Hematopoietic multipotent progenitor cell treated with erythropoietin and hydrocortisone succinate and interleukin-3 and kit ligand, for 6 days (in vitro differentiated cells): ENCODE measurements at places on chromosomes 2 and 18.

DNA sequence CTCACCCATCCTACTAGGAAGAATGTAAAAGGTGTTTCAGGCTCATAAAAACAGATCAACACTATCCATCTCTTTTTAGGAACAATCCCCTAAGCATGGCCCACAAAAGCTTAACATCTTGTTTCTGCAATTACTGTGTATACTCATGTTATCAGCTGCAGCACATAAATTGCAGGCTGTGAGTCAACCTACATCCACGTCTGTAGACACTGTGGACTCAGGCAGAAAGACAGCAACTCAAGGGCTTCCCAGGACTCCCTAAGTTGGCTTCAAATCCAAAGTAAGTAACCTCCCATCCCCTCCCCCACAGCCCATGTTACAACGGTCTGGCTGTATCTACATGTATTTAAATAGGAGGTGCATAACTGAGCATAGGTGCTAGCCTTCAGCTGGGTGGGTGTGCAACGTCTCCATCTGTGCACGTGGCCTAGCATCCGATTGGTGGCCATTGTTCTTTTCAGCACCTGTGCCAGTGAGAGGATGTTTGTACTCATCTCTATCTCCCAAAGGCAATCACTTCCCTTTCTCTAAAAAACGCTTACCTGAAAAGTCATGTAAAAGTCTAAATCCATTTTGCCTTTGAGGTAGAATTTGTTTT lies 30.1 kb downstream of the UXS1 start:
- DNase-seq: no peak

- no peak for DNase-seq
Observed at GRCh38 chr2:3606370-3607201, 11.7 kb downstream of the COLEC11 start.

GRCh38 chr2:20171445-20171977 lies 53.4 kb downstream of the SDC1 start:
- no peak for DNase-seq

- no peak for DNase-seq
Observed at GRCh38 chr2:156512451-156512850, 76.3 kb downstream of the GPD2 start.

DNA sequence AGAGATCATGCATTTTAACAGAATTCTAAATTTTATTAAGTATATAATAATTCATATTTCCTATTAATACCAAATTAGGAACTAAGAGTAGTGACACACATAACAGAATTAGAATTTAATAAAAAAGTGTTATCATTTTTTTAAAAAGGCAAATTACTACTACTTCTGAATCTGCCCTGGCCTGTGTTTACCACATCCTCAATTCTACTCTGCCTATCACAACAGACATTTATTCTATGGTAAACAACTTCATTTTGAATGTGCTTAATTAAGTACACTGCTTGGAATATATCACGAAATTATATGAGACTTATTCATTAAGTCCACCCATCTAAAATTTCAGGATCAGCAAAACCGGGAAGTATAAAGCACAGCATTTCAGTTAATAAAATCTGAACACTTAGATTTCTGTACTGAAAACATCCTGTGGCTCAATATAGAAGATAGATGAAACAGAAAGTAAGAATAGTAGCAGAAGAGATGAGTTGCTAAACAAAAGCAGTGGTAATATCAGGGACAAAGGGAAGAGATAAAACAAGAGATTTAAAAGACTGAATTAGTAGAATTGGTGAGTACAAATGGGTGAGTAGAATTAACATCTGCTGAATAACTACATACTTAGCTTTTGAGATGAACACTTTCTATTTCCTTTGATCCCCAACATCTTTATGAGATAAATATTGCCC lies 3.7 kb downstream of the SMC6 start:
- DNase-seq: no peak

DNA sequence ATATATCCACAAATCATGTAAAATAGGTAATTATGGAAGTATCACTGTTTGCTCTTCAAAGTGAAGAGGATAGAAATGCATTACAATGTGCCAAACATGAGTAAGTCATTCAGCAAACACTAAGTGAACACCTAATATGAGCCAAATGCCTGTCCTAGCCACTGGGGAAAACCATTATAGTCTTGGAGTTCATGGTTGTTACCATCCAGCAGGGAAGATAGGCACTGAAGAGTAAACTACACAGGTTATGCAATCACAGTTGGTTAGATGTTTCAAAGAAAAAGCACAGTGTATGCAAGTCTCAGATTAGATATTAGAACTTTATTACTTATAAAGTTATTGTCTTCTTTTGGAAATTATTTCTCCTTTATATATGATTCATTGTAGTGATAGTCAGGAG lies 3.9 kb upstream of the SERPINB2 start:
- no peak for DNase-seq
